MV-4-11 (cell line): ENCODE measurements at places on chromosomes 11 and 22.

GRCh38 chr11:128941573-128942271 is 949 bp downstream of the TP53AIP1 start:
- no peak for DNase-seq

GRCh38 chr11:62131170-62131464 is 7.3 kb downstream of the INCENP start:
- no peak for DNase-seq

- DNase-seq = peak; percentile 44
These were observed 284.6 kb upstream of the ZC3H12C start for GRCh38 chr11:109808569-109808968.

GRCh38 chr22:38180841-38181452 is 683 bp downstream of the PLA2G6 start:
- no peak for DNase-seq
